ENCODE measurements at places on chromosomes 16 and 17.

DNA sequence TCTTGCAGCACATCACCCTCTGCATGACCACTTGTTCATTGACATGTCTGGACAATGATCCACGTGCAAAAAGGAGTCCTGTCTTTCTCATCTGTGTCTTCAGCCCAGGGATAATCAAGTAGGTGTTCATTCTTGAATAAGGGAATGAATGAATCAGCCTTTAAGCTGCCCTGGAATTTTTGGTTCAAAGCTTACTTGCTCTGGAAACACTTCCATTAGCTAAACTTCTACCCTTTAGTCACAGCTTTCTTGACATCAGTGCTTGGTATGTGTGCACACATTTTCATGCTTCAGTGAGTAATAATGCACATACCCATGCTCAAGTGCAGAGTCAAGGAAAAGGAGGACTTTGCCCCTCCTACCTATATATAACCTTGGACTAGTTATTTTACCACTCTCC, 103.0 kb upstream of the CDH13 start:
- no peak for DNase-seq

GRCh38 chr16:12158428-12158827, 181.9 kb downstream of the SNX29 start:
- DNase-seq, result no peak

- no peak for DNase-seq
Measured at GRCh38 chr17:10278218-10278617, 79.8 kb upstream of the GAS7 start.

GRCh38 chr16:17166095-17166494, 304.7 kb downstream of the XYLT1 start:
- DNase-seq, result no peak
